ENCODE measurements at places on chromosomes 3 and 15. TPM values are rescaled to one million over a fixed set of nuclear protein-coding genes. Genes with fewer than 3 reads are reported as not detected.
A peak's percentile ranks its signal among the peaks of the same experiment; 100 is the strongest.

TMEM207 gene
- not detected for total RNA-seq

GPR62 gene
- total RNA-seq: not detected

C15orf62 gene
- 2.7 TPM for total RNA-seq

SUSD5 gene
- not detected for total RNA-seq

TTC21A gene
- 2.7 TPM for total RNA-seq

DIPK2A gene
- total RNA-seq: 20.1 TPM

BOC gene
- not detected for total RNA-seq

HTR3C gene
- total RNA-seq: not detected

SYNPR gene
- not detected for total RNA-seq

SAMD7 gene
- not detected for total RNA-seq

GRCh38 chr3:192409838-192410683, 317.3 kb downstream of the FGF12 start:
- no peak for ATAC-seq

GRCh38 chr3:159929171-159930141, 59.2 kb upstream of the IL12A start:
- peak; percentile 38 for ATAC-seq

GRCh38 chr3:43692085-43692855, 1.5 kb downstream of the ABHD5 start:
- no peak for ATAC-seq

DNA sequence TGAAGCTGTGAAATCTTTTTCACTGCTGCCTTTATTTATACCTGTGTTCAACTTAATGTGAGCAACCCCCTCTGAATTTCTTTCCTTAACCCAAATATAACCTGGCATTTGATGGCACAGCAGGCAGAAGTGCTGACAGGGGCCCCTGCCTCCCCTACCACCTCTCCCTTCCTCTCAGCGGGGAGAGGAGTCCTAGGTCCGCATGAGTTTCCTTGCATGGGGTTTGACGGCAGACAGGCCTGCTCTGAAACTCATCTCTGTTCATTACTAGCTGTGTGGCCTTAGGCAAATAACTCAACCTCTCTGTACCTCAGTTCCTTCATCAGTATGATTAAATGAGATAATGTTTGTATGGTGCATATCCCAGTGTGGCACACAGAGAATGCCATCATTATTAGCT, 79.7 kb downstream of the SEC22A start:
- ATAC-seq: no peak

GRCh38 chr15:84006421-84006820, 229.2 kb upstream of the GOLGA6L4 start:
- ATAC-seq: no peak

- ATAC-seq: peak; percentile 85
Observed at GRCh38 chr3:58332575-58333188, at the start of gene PXK. Gene PXK (plus strand): TSS chr3:58332892. CDS start chr3:58332989, 97 bp downstream.

DNA sequence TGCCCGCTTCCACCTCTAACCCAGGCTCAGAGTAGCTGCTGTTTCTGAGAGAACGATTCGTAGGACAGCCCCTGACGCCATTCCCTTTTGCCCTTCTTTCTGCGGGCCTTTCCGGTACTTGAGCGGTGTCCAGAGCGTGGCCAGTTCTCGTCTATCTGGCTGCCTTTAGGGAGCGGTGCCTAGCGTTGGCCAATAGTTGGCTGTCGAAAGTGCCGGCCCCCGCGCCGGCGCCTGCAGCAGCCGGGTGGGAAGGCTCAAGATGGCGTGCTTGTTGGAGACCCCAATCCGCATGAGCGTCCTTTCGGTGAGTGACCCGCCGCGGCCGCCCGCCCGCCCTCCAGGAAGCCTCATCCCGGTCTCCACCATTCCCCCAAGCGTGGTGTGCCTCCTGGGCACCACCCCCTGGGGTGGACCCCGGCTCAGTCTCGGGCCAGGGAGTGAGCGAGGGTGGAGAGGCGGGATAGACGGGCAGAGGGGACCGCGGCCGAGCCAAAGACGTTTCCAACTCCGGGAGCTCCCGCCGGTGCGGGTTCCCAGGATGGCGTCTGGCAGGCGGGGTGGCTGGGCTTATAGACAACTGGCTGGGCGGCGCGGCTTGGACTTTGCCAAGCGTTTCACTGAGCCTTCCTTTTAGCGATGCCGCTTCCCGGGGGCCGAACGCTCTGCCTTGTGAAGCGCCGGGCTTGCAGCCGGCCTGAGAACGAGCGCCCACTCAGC, at the start of gene ARMC8:
Gene ARMC8 (plus strand): TSS at position 6 of the 717 bp plus-strand sequence. CDS start 254 bp downstream, at position 260.
- peak; percentile 63 for ATAC-seq

DNA sequence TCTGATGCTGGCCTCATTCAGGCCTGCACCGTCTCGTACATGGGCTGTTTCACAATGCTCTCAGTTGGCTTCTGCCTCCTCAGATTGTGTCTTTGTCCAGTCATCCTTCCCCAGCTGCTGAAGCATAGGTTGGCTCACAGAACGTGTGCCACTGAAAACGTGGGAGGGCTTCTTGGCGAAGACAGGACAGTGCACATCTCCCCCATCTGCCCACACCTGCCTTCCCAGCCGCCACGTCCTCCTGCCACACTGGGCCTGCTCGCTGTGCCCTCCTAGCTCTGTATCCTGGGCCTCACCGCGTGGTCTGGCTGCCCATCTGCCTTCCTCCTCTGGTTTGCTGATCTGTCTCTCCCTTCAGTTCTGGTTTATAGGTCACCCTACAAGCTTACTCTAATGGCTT, 230.0 kb upstream of the TOPAZ1 start:
- no peak for ATAC-seq

GRCh38 chr3:71189480-71189879, 394.0 kb downstream of the FOXP1 start:
- peak; percentile 74 for ATAC-seq

- no peak for ATAC-seq
Observed at GRCh38 chr3:193499136-193499770, 55.4 kb downstream of the ATP13A4 start.

GRCh38 chr3:186189492-186189891, 80.6 kb upstream of the ETV5 start:
- ATAC-seq: no peak

- no peak for ATAC-seq
Observed at GRCh38 chr3:182121401-182121800, 409.7 kb downstream of the SOX2 start.

GRCh38 chr15:81475471-81475870, 101.5 kb upstream of the TMC3 start:
- no peak for ATAC-seq

- ATAC-seq: no peak
Observed at GRCh38 chr3:53703630-53704362, 142.4 kb downstream of the CHDH start.

- no peak for ATAC-seq
Observed at GRCh38 chr15:66850078-66850991, 148.3 kb downstream of the SMAD6 start.

- ATAC-seq: peak; percentile 92
Observed at GRCh38 chr3:149299938-149300801, 33.3 kb downstream of the TM4SF18 start.

GRCh38 chr15:24877174-24877573, 77.6 kb upstream of the SNRPN start:
- no peak for ATAC-seq

- ATAC-seq: no peak
Observed at GRCh38 chr3:45565342-45565741, 29.2 kb upstream of the LIMD1 start.

DNA sequence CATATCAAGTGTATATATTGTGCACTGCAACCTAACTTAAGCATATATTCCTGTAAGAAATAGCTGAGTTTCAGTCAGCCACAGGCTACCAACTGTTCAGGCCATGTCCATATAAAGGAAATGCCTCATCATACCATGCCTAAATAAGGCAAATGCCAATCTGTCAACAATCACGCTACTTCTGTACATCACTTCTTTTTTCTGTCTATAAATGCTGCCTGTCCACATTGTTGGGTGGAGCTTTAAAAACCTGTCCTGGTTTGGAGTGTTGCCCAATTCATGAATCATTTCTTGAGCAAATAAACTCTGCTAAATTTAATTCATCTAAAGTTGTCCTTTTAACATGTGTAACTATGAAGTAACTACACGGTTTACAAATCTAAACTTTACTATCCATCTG, 1091.9 kb downstream of the NSUN3 start:
- ATAC-seq: no peak

DNA sequence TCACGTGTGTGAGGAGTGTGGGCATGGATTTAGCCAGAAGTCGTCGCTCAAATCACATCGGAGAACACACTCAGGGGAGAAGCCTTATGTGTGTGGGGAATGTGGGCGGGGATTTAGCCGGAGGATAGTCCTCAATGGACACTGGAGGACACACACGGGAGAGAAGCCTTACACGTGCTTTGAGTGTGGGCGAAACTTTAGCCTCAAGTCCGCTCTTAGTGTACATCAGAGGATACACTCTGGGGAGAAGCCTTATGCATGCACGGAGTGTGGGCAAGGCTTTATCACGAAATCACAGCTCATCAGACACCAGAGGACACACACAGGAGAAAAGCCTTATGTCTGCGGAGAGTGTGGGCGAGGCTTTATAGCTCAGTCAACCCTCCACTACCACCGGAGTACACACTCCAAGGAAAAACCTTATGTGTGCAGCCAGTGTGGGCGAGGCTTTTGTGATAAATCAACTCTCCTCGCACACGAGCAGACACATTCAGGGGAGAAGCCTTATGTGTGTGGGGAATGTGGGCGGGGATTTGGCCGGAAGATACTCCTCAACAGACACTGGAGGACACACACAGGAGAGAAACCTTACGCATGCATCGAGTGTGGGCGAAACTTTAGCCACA, 28.1 kb downstream of the ZNF589 start:
- peak; percentile 61 for ATAC-seq

GRCh38 chr3:68985146-68985790, 28.2 kb downstream of the EOGT start:
- no peak for ATAC-seq

GRCh38 chr3:178202194-178202593, 334.0 kb upstream of the KCNMB2 start:
- ATAC-seq: no peak

GRCh38 chr3:136960838-136961836, 3.4 kb downstream of the IL20RB start:
- ATAC-seq: no peak

GRCh38 chr3:140911822-140912221, 29.8 kb upstream of the SLC25A36 start:
- no peak for ATAC-seq

DNA sequence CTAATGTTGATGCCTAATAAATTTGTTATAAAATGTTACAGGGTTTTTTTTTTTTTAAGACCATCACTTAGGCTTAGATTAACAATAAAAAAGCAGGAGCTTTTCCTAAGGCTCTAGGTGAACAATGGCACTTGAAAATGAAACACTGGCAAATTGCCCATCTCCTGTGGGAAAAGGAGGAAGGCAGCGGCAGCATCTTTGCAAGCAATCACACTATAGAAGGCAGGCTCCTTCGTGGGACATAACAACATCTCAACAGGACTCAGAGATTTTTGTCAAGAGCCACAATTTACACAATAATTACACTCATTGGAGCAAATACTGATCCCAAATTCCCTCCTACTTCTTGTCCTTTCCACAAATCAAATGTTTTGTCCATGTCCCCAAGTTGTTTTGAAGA, 646.7 kb downstream of the ROBO2 start:
- no peak for ATAC-seq

DNA sequence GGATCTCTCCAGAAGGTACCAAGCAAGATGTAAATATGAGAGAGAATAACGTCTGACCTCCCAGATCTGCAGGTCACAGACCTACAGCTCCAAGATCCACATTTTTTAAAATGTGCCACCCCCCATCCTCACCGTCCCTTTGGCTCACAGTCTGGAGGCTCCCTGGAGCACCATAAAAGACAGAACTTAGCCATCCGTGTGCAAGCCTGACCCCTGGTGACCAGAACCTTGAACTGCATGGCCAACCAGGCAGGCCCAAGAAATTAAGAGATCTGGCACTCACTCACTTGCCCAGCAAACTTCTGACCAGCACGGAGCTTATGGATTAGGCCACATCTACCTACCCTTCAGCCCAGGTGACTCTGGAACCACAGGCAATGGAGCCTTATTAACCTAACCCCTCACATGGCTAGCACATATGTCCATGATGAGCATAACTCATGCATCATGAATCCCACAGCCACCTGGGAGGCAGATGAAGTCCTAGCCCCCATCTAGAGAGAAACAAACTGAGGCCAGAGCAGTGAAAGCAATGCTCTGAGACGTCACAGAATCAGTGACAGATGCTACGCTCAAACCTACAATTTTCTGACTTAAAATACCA, 275.3 kb downstream of the UACA start:
- ATAC-seq: no peak

- ATAC-seq: no peak
Observed at GRCh38 chr3:65915477-65915876, 123.2 kb downstream of the MAGI1 start.

- no peak for ATAC-seq
Observed at GRCh38 chr15:61080221-61081026, 148.7 kb downstream of the RORA start.

DNA sequence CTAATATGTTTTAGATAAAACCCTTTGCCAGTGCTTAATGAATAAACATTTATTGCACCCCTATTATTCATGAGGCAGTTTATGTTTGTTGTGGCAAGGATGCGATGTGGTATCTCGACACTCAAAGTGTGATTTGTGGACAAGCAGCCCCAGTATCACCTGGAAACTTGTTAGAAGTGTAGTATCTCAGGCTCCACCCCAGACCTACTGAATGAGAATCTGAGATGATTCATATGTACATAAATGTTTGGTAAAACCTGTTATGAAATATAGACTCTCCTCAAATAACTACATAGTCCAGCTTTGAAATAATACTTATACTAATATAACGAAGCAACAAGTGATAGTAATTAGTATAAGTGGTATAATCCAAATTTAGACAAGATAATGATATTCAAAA, 914.8 kb downstream of the TUSC7 start:
- no peak for ATAC-seq

DNA sequence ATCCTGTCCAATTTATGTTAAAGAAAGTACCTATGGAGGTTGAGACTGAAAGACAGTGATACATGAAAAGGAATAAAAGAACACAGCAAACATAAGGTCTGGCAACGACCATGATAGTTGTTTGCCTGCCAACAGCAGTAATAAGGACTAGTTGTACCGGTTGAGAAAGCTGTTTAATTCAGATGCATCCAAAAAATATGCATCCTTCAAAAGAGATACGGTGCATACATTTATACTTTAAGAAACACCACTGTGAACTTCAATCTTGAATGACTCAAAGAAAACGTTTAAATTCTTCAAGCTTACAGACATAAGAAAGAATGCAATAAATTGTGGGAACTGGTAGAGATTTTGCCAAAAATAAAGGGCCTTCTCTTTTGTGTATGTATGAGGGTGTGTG, 492.1 kb downstream of the NLGN1 start:
- ATAC-seq: no peak

DNA sequence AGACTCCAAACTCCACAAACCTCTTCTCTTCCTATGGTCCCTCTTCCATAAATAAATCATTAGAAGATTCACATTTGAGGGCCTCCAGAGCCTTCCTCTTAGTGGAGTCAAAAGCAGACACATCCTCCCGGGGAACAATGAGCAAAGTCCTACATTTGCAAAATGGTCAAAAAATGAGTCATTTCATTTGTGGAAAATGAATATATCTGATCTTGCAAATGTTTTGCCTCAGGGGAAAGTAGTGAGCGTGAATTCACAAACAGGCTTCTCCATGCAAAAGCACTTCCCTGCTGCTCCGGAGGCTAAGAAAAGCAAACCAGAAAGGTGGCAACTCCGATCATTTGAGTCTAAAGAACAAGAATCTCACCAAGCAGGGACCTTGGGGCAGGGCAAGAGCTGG, 86.7 kb upstream of the IQSEC1 start:
- ATAC-seq: no peak

- ATAC-seq: no peak
Observed at GRCh38 chr15:68418611-68419161, 13.3 kb downstream of the ITGA11 start.
